ENCODE measurements at places on chromosomes 6 and 20.

DNA sequence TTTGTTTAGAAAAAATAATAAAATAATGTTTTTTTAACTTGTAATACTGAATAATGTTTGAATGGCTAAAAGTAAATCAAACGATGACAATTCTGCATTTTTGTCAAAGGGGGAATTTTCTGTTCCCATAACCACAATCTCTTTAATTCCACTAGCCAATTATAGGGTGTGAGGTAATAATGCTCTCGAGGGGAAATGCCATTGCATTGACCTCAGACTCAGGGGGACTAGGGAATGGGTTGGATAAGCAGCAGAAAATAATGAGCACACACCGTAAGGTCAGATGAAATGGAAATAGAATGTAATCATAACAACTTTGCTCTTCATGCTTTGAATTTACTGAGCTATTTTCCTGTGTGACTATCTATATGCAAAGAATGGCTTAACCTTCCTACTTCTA, 584.7 kb downstream of the RFPL4B start:
- no peak for DNase-seq

DNA sequence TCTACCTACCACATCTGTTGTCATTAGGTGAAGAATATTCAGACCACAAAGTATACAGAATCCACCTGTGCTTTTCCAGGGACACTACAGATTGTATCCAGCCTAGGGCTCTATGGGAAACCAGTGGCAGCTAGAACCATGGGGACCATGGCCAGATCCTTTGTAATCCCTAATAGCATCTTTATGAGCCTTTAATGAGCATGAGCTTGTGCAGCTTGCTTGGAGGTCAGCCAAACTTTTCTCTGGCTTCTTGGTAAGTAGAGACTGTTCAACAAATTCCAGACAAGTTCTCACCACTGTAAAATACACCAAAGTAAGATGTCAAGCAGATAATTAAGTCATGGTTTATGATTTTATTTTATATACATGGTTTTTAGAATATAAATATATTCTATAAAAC, 301.6 kb upstream of the ADGRB3 start:
- DNase-seq, result no peak

GRCh38 chr6:131958542-131959470, 7.6 kb upstream of the CCN2 start:
- no peak for DNase-seq

DNA sequence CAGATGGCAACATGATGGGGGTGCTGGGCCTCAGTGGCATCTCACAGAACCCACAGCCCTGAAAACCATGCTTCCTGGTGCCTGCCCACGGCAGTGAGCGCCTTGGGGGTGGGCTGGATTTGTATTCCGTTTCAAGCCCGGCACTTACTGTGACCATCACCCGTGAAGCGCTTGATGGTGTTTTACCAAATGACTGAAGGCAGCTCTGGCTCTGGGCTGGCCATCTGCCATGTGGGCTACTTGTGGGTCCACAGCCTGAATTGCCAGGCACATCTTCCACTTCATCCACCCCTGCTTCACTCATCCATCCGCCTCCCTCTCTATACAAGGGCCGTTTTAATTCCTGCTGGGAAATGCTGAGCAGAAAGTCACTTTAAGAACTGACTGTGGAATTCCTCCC, 250.9 kb upstream of the GMDS start:
- DNase-seq, result no peak

DNA sequence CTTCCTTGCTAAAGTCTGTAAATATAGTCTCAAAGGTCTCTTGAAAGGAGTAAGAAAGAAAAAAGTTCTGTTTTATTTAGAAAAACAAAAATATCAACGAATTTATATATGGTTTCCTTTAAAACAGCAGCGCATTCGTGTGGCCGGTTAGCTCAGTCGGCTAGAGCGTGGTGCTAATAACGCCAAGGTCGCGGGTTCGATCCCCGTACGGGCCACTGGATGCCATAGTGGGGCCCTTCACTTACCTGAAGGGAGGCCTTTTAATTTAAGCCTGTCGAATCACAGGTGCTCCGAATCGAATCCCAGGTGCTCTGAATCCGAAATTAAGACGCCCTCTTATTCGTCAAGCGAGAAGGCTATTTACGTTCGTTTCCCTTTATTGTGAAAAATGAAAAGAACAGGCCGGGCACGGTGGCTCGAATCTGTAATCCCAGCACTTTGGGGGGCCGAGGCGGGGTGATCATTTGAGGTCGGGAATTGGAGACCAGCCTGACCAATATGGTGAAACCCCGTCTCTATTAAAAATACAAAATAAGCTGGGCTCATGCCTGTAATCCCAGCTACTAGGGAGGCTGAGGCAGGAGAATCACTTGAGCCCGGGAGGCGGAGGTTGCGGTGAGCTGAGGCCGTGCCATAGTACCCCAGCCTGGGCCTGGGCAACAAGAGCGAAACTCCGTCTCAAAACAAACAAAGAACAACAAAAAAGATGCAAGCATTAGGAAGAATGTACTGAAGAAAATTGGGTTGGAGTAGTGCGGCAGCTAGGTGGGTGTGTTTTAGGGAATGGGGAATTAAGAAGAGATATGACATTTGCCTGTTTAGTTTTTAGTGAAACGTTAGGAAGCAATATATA, 195.8 kb upstream of the ZNF184 start:
- no peak for DNase-seq

GRCh38 chr6:33209856-33210255, 1.6 kb downstream of the RING1 start:
- DNase-seq, result no peak

GRCh38 chr6:12804952-12805645, 88.5 kb downstream of the PHACTR1 start:
- no peak for DNase-seq

GRCh38 chr20:10309326-10309725, 90.7 kb downstream of the SNAP25 start:
- DNase-seq, result no peak

- no peak for DNase-seq
Observed at GRCh38 chr20:9331707-9332435, 182.5 kb upstream of the LAMP5 start.

Data from cortex of kidney (tissue), 1 donor.